OCI-LY7 (cell line): ENCODE measurements at places on chromosomes 7 and 10. TPM values are rescaled to one million over a fixed set of nuclear protein-coding genes. Genes with fewer than 3 reads are reported as not detected.
A peak's percentile ranks its signal among the peaks of the same experiment; 100 is the strongest.

DNA sequence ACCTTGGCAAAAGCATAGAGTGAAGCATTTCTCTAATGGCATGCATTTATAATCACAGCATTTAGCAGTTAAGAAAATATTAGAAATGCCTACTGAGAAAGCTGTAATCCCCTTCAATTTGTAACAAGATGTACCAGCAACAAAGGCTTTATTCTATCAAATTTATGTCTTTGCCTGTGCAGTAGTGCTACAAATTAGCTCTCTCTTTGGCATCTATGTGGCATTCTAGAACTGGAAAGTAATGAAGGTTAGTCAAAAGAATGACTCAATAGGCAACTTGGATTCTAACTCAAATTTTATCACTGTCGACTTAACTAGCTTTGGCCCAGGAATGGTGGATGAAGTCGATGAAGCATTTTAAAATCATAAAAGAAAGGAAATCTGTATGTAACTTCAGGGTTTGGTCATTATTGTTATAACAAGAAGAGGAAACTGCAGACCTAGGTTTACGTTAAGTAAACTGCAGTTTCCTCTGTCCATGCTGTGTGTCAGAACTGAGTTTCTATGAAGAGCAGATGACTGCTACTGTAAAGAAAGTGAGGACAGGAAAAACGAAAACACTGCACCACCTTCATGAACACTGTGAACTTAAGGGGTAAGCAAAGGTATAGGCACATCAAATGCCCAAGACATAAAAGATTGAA lies 140.0 kb downstream of the RAPGEF5 start:
- no peak for DNase-seq

- DNase-seq: no peak
These were observed 90.9 kb downstream of the SH3PXD2A start for GRCh38 chr10:103764296-103765088.

LRRD1 gene
- total RNA-seq: 0.13 and 0.42 TPM in 2 replicates

DNA sequence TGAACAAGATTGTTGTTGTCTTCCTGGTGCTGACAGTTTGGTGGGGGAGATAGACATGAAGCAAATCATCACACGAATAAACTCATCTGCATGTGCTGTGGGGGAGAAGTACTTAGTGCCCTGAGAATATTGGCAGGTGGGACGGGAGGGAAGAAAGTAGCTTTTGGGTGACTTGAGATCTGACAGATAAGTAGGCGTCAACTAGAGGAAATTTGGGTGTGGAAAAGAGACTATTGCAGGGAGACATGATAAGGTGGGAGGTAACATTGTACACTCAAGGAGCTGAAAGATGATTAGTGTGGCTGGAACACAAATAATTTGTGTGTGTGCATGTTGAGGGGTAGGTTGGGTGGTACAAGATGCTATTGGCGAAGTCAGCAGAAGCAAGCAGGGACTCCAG lies 30.1 kb downstream of the CNNM2 start:
- no peak for DNase-seq

GRCh38 chr7:20219446-20220292 lies 2.5 kb upstream of the MACC1 start:
- DNase-seq: peak; percentile 83

DNA sequence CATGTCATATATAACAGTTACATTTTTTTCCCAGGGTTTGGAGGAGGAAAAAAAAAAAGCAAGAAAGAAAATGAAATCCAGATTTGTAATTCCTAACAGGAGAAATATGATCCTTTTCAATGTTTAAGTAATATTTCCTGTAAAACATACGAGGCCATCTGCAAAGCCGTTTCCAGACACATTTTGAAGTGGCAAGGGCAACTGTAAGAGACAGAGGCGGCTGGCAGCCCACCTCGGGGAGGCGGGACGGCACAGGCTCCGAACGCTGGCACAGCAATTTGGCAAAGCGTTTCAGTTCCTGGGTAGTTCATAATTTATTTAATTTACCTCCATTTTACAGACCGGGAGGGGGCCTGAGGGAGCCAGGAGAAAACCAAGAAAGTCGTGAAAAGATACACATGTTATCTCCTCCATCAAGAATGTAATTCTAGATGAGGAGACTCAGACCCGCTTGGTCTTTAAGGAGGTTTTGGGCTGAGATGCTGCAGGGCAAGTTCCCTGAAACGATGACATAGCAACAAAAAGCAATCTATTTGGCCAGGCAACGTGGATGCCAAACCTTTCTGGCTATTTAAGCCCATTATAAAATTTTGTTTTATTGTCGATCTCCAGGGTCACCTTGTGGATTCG lies 448.5 kb upstream of the MKI67 start:
- DNase-seq: no peak

NAT16 gene
- total RNA-seq: not detected in 2 replicates
